Occipital lobe (tissue), 3 donors: ENCODE measurements at places on chromosomes 3 and 15. TPM values are rescaled to one million over a fixed set of nuclear protein-coding genes. Genes with fewer than 3 reads are reported as not detected.

The THSD4 gene
- 1.6 TPM for total RNA-seq

The LYZL4 gene
- not detected for total RNA-seq

The CPB1 gene
- not detected for total RNA-seq

The KAT2B gene
- total RNA-seq: 14.2 TPM

The STARD9 gene
- 5.1 TPM for total RNA-seq

The SLC24A5 gene
- total RNA-seq: not detected

The SATB1 gene
- total RNA-seq: 166 TPM

The C15orf62 gene
- total RNA-seq: not detected

The SOX14 gene
- total RNA-seq: not detected

The ADGRG7 gene
- total RNA-seq: not detected

DNA sequence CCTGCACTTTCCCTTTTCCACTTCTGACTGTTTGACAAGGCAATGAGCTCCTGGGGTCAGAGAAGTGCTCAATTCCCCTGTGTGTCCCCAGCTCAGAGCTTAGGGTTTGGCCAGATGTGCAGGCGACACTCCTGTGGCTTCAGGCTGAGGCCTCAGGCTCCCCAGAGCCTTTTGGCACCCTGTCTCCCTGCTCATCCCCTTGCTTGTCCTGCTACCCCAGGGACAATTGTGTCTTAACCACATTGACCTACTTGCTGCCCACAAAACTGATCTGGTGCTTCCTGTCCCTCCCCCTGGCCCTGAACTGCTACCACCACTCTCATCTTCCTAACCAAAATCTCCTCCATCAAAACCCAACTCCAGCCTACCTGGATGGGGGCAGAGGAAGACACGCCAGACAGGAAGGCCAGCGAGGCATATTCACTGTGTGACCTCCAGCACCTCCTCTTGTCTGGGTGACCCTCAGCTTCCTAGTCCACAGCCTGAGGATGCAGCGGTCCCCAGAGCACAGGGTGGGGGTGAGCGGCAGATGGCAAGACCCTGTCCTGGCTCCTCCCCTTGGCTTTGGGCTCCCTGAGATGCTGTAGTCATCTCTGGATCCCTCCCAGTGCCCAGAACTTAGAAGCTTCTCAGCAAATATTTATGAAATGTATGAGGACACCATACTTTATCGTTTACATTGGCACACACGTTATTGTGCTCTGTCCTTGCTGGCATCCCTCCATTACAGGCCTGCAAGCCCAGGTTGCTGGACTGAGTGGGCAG lies 98.9 kb upstream of the SLC6A6 start:
- DNase-seq: no peak

- DNase-seq: no peak
Observed at GRCh38 chr15:99361545-99362185, 110.4 kb downstream of the LRRC28 start.

GRCh38 chr3:103968751-103969150 lies 1398.0 kb upstream of the ALCAM start:
- no peak for DNase-seq

GRCh38 chr3:126891791-126892190 lies 91.1 kb upstream of the PLXNA1 start:
- DNase-seq: no peak

GRCh38 chr15:97057503-97057902 lies 727.0 kb downstream of the NR2F2 start:
- no peak for DNase-seq

GRCh38 chr3:171860830-171861535 lies 17.8 kb downstream of the TMEM212 start:
- no peak for DNase-seq

DNA sequence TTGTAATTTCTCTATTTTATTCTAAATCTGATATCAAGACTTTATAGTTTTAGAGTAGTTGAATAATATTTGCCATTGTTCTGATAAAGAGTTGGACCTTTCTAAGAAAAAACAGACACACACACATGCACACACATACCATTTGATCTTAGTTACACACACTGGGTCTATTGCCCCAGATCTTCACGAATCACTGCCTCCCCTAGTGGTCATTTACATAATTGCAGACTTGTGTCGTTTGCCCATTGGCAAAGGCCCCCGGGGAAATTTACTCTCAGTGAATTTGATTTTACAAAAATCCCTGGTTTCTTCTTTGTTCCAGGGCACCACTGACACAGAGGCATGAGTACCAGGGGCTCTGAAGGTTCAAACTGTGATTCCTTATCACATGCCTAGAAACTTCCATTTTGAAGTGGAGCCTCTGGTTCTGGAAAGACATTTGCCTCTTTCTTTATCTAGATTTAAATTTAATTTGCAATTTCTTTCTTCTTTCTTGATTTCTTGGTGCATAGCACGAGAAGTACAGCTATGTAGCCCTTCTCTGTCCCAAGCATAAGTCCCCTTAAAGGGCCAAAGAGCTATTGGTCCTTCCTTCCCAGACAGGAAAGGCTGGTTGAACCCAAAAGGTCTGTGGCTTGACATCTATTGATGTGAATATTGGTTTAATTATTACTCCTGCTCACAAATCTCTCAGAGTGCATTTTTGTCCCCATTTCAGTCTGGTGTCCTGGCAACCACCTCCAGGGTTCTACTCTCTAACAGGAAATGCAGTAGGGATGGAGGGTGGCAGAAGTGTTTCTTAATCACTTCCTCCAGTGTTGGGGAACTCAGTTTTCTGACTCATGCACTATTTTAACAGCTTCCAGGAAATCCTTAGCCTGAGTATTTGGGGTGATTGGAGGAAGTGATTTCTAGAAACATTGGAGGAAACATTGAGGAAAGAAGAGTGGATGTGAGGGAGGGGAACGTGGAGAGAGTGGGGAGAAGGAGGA lies 32.4 kb upstream of the SLC6A11 start:
- DNase-seq: no peak

- DNase-seq: no peak
Observed at GRCh38 chr3:161358488-161358887, 12.8 kb downstream of the SPTSSB start.

DNA sequence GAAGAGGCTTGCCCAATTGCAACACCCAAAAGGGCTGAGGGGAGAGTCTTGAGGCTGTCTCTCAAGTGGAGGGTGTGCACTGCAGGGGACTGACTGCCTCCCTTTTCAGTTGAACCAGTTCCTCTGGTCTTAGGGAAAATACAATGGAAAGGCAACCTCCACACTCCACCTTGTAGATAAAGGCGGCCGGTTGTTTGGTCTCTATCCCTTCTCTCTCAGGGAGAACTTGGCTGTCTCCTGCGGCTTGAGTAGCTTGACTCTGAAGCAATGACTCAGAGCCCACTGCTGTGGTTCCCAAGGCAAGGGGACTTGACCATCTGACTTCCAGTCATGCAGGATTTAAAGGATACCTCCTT lies 143.2 kb upstream of the UMPS start:
- DNase-seq: no peak

- no peak for DNase-seq
Observed at GRCh38 chr3:59473636-59474035, 423.8 kb upstream of the CFAP20DC start.

DNA sequence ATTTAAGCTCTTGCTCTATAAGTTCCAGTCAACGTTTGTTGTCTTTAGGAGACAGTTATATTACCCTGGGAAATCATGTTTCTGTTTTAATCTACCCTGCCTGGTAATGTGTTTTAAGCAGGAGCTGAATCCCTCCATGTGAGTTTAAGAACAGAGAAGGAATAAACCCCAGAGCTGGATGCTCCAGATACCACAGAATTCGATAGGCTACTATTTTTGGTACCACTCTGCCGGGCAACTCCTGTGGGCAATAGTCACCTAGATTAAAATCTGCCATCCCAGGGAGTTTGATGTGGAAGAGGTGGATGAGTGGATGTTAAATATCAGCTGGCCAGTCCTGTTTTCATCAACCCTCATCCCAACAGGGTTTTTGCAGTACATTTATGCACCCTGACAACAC lies 20.4 kb downstream of the NUDT16 start:
- DNase-seq: peak; percentile 32

DNA sequence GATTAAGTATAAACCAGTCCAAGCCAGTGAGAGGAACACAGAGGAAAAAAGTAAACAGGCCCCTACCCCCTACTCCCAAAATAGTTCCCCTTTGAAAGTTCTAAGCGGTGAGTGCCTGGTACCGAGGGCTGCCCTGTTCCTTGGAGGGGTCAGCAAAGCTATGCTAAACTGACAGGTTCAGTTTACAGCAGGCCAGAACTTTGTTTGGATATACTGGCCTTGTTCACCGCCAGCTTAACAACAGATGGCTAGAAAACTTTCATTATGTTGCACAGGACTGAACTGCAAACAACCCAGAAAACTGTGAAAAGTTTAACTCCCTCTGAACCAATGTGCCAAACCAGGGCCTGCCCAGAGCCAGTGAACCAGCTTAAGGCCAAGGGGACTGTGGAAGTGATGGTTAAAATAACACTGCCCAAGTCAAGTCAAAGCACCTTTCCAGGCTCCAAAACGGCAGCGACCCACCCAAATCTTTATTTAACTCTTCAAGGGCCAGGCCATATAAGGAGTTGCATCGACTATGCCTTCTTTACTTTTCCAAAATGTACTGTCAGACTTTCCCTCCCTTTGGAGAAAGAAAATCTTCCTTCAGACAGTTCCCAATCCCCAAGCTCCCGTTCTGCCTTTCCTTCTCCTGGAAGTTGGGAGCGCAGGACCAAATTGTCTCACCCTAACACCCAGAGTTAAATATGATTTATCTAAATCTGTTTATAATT lies 448.0 kb downstream of the FOXP1 start:
- no peak for DNase-seq

GRCh38 chr3:149352556-149352955 lies 19.1 kb upstream of the TM4SF18 start:
- no peak for DNase-seq

GRCh38 chr3:77298417-77298816 lies 258.5 kb downstream of the ROBO2 start:
- DNase-seq: no peak

DNA sequence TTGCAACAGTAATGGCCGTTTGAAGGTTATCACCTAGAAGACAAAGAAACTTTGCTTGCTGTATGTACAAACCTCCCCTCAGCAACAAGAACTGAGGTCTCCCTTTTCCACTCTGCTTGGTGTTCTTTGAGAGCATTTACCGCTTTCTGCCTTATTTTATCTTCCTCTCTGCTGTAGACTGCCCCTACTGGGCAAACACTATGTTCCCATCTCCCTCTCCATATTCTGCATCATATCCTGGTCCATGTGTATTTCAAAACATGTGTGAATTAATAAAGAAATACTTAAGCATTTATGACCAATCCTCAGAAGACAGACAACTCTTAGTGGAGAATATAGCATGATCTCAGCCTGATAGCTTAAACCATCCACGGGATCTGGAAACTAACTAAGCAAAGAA lies 64.4 kb downstream of the ATP13A5 start:
- no peak for DNase-seq

GRCh38 chr3:25037049-25037547 lies 391.0 kb upstream of the RARB start:
- no peak for DNase-seq

DNA sequence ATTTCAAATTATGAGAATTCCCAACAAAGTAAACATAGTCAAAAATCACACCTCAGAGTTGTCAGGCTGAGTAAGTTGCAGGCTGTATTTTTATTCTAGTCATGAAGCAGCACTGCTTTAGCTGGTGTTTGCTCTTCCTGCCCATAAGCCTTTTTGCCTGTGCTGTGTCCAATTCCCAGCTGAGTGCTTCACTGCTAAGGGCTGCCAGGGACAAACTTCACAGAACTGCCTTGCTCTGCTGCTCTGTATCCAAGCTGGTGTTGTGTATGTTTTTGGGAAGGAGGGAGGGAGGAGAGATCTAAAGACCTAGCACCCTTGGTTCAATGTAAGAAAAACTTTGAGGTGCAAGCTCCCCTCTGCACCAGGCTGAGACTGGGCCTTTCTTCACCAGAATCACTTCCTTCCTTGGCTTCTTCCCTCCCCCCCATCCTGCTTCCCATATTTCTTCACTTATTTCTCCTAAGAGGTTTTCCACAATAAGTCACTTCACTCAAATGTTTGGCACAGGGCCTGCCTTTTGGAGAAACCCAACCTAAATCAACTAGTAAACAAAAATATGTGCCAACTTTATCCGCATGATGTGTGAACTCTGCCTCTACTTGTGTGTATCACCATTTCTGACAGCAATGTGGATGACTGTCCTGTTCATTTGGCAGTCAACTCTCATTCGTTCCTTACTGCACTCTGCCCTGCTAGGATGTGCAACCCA lies 156.1 kb downstream of the TBL1XR1 start:
- no peak for DNase-seq

DNA sequence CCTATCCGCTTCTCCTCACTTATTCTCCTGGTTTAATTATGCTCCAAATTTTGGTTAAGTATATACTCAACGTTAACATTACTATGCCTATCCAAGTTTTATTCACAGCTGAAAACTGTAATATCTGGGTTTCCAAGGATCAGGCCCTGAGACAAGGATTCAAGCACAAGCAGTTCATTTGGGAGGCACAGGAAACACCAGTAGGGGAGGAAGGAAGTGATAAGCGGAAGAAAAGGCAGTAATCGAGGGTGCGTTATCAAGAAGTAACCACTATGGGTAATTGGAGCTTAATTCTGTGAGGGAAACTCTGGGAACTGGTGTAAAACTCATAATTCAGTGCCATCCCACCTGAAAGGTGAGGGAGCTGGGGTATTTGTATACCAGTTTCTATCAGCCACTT lies 120.3 kb downstream of the KCNAB1 start:
- no peak for DNase-seq

DNA sequence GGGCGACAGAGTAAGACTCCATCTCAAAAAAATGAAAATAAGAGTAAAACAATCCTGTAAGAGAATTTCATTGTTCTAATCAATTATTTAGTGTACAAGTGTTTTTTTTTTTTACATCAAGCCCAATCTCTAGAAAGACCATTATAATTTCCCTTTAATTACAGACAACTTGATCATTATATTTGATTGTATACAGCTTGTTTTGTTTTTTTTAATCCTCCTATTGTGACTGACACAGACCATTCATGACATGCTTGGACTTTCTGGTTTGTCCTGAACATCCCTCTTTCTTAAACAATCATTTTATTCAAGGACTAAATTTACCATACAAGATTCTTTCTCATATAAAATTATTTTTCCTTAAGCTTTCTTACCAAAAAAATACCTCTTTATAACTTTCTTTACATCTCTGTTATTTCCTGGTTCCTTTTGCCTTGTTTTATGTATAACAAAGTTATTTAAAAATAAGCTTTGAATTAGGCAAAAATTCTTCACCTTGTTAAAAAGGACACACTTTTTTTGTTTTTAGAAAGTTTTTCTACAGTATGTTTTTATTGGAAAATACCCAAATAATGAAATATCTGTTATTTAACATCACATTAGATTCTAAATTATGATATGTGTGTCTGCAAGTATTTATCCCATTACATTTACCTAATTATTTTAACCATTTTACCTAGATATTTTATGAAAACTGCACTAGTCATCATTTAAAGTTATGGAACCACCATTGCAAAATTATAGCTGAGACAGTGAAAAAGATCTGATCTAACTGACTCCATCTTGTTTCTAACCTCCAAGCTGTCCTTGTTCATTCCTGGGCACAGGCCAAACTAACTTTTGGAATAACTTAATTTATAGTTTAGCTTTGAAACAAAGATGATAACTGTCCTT lies 26.1 kb upstream of the GFM1 start:
- DNase-seq: no peak

DNA sequence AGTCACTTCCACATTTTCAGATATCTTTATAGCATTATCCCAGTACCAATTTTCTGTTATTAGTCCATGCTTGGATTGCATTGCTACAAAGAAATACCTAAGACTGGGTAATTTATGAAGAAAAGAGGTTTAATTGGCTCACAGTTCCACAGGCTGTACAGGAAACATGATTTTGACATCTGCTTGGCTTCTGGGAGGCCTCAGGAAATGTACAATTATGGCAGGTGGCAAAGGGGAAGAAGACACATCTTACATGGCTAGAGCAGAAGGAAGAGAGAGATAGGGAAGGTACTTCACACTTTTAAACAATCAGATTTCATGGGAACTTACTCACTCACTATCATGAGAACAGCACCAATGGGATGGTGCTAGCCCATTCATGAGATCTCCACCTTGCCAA lies 172.3 kb upstream of the GPR149 start:
- DNase-seq: no peak
